ENCODE measurements at places on chromosomes 16 and 17. TPM values are rescaled to one million over a fixed set of nuclear protein-coding genes. Genes with fewer than 3 reads are reported as not detected.

Gene CIITA
- total RNA-seq = 1.8 TPM

Gene CDK12
- total RNA-seq = 57.4 TPM

Gene XAF1
- 26.8 TPM for total RNA-seq

Gene CHST5
- total RNA-seq = not detected

Gene HS3ST3B1
- total RNA-seq = 13.4 TPM

Gene CCL22
- total RNA-seq = 1.7 TPM
